ENCODE measurements at places on chromosomes 16 and 17. TPM values are rescaled to one million over a fixed set of nuclear protein-coding genes. Genes with fewer than 3 reads are reported as not detected.

GRCh38 chr16:86030116-86030515 lies 131.2 kb downstream of the IRF8 start:
- DNase-seq = no peak

DNA sequence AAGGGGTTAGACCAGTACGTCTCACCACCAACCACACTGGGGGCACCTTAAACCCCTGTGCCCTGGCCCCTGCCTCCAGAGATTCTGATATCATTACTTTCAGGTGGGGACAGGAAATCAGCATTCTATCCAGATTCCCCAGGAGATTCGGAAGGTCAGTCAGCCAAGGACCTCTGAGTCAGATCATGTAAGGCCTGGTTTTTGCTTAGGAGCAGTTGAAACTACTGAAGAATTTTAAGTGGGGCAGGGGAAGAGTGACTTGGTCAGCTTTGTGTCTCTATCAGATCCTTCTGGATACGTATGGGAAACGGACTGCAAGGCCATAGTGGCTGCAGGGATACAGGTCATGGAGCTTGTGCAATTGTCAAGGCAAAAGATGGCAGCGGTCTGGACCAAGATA lies 9.0 kb downstream of the EMP2 start:
- DNase-seq = no peak

DNA sequence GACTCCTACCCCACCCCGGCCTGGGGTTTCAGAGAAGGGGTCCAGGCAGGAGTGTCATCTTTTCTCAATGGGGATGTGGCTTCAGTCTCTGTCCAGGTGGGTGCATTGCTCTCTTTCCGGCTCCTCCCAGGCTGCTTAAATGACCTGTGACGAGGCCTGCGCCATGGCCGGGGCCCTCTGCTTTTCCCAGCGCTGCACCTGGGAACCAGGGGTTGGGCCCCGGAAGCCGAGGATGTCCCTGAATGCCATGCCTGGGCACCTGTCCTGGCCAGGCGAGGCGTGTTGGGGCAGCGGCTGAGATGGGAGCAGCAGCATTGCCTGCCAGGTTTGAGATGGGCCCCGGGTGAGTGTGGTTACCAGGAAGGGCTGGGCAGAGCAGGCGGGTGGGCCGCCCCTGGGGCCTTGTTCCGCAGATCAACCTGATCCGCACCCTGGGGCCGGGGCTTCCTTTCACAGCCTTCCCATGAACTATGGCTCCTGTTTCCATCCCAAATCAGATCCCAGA lies 147.4 kb downstream of the SEC14L1 start:
- DNase-seq = no peak

GRCh38 chr17:9979463-9979995 lies 74.5 kb upstream of the RCVRN start:
- DNase-seq = no peak

DNA sequence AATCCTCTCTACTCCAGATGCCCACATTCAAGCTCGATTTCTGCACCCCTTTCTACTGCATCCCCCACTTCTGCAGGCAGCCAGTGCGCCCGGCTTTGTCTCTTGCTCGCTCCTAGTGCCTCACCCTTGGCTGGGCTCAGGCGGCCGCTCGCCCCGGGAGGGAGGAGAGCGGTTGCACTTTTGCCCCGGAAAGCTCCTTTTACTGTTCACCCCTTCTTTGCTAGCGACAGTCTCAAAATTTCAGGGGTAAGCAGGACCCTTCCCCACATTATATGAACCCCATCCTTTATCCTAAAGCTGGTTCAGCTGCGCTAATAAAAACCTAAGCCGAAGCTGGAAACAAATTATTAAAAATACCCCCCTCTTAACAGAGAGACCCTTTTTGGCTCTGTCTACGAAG lies 1.0 kb downstream of the HOXB5 start:
- no peak for DNase-seq

GRCh38 chr17:57487573-57487972 lies 231.2 kb downstream of the MSI2 start:
- no peak for DNase-seq

Gene FAM83G
- 17.8 TPM for total RNA-seq

Gene CDH3
- total RNA-seq = not detected

Gene RUNDC3A
- total RNA-seq = not detected
